ENCODE measurements at places on chromosomes 6 and 20.

GRCh38 chr20:56943946-56944945, 315.1 kb downstream of the TFAP2C start:
- no peak for DNase-seq

DNA sequence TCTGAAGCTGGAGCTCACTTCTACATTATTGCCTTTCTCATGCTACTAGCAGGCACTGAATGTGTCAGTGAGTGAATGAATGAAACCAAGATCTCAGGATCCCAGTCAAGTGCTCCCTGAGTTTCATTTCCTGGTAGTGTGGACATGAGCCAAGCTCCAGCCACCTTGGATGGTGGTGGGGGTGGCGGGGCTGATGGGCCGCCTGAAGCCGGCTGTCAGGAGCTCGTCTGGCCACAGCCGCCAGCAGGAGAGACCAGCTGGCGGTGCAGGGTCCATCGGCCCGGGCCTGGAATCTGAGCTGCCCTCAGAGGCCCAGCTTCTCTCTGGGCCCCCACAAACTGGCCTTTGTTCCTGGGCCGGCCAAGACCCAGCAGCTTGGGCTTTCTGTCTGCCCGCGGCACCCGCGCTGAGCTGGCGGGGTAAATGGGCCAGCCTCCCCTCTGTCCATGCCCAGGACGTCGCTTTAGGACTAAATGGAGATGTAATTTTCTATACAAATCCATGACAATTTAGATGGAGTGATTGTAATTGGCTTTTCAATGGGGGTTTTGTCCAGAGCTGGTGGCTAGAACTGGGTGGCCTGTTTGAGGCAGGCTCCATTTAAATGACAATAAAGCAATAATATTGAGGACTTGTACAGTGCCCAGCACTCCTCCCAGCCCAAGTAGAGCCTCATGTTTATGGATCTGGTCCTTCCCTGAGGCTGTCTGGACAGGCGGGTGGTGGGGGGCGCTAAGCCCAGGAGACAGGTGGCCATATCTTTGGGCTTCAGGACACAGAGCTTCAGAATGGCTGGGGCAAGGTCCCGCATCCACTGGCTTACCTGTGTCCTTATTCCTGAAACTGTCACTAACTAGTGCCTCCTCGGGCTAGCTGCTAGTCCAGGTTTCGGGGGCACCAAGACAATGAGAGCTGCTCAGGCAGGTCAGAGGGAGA, 43.5 kb downstream of the NOL4L start:
- DNase-seq, result no peak

DNA sequence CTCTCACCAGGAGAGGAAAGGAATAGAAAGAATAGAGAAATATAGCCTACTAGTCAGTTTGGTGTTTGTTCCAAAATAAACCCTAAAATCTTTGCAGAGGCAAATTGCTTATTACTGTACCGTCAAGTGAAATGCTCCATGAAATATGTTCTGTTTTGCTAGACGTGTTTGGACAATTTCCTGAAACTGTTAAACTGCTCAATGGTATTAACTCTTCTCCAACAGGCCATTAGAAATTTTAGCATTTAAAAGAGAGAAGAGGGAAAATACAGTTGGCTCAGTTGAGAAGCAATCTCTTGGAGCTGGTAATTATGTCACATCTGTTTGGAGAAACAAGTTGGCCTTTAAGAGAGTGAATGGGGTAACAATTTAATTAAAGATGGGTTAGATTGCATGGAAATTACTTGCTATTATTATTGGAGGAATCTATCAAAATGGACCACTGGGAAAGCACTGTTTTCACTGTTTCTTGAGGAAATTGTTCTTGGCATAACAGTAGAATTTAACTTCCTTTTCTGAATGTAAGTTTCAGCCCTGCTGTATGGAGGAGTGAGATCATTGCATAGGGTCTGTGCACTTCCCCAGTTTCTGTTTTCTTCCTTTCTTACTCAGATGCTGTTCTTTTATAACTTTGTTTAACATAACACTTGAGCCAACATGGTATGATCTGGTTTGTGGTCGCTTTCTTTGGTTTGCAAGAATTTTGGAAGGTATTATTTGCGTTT, 373.6 kb downstream of the PLCB1 start:
- no peak for DNase-seq

- no peak for DNase-seq
These were observed 141.2 kb downstream of the RALGAPA2 start for GRCh38 chr20:20571068-20571780.

GRCh38 chr20:5845681-5846615, 95.7 kb downstream of the SHLD1 start:
- no peak for DNase-seq

DNA sequence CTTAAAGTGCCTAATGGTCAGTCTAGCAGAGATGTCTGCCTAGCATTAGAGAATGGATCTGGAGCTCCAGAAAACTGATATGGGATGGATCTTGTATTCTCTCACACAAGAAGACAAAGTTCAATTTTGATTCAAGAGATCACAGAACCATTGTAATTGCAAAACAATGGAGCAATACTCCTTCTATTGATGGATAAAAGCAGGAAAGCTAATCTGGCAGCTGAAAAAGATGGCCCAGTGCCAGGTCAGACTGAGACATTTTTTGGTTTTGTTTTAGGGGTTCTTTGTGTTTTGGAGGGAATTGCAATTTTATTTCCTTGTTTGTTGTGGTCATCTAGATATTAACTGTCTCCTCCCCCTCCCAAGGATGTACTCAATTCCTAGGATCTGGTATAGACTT, 14.6 kb upstream of the ZNF133 start:
- DNase-seq, result no peak

- no peak for DNase-seq
These were observed 136.2 kb upstream of the INSM1 start for GRCh38 chr20:20231528-20232298.

DNA sequence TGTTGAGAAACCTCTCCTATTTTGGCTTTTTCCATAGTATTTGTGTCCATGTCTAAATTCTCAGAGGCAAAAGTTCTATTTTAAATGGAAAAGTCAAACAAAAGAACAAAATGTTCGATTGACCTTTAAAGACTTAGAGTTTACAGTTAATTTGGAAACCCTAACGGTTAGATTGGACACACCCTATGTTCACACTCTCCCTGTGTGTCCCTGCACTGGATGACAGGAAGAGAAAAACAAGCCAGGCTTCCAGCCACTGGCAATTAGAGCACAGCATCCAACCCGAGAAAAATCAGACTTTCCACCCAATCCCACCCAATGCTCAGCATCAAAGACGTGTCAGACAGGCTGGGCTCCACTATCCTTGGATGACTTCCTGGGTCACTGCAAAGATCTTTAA, 241.3 kb downstream of the TBXT start:
- no peak for DNase-seq

DNA sequence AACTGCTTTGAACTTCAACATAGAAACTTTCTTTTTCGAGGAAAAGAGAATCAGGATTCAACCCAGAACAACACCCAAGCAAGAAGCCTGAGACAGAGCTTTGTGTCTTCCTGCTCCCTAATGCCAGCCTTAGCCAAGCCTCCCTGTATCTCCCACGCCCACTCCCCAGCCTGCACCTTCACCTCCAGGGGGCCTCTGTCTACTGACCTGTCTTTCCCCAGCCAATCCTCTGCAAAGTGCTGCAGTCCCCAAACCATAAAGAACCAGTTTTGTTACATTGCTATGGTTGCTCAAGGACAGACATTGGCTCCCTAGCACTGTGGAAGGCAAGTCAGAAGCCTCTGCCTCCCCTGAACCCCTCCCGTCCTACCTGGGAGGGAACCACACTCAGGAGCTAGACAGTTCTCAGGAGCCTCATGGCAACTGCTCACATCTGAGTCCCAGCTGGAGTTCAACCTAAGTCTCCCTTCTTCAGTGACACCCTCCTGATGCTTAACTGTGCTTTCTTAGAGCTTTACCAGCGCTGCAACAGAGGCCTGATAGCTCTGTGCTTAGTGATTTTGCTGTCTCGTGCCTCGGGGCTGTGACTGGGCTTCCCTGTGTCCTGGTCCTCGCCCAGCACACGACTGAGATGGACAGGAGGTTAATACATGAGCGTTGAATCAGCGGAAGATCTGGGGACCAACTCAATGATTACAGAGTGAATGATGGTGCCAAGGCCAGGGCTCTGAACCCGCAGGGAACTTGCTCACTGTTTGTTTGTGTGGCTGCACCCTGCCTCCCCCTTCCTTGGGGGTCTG, 101.5 kb upstream of the DUSP22 start:
- DNase-seq, result peak; percentile 18

DNA sequence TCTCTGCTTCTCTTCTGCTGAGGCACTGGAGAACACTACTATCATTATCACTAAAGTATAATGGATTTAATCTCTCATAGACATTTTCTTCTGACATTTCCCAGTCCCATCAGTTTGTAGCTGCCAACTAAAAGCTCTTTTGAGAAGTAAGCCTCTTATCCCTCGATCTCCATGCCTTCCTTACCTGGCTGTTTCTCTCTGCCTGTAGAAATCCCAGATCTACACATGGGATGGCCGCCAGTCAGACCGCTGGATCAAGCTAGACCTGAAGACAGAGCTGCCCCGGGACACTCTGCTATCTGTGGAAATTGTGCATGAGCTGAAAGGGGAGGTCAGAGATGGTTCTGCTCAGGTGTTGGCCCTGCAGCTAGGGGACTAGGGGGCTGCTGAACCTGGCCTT, 25.4 kb downstream of the CCDC167 start:
- DNase-seq, result no peak

DNA sequence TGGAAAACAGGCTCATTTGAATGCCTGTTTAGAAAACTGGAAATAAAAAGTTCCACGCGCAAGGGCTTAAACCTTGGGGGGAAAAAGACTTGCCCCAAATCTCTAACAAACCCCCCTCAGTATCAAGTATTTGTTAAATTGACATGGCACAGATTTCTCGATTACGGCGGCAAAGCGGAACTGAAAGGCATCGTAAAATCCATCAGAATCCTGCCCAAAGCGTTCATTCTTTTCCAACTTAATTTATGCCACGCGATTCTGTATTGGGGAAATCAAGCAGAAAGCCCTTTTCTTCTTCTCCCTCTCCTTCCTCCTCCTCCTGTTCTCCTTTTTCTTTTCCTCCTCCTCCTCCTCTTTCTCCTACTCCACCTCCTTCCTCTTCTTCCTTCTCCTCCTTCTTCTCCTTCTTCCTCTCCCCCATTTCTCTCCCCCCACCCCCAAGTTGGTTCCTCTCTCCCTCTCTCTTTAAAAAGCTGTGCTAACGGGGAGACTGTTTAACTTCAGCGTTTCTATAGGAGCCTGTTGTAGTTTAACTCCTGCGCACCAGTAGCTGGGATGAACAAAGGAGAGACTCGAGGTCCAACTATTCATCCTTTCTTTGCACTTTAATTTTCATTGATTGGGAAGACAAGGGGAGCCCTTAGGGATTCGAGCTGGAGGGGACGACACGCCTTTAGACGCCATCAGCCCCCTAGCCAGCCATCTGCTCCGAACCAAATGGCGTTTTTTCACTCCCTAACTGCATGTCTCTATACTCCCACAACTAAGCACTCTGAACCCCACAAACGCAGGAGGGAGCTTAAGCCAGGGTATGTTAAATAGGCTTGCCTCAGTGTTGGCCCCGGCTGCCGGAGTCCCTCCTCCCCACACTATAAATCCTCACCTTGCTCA, 2.7 kb upstream of the DLL1 start:
- no peak for DNase-seq

GRCh38 chr6:10268111-10268510, 146.8 kb downstream of the TFAP2A start:
- DNase-seq, result no peak

DNA sequence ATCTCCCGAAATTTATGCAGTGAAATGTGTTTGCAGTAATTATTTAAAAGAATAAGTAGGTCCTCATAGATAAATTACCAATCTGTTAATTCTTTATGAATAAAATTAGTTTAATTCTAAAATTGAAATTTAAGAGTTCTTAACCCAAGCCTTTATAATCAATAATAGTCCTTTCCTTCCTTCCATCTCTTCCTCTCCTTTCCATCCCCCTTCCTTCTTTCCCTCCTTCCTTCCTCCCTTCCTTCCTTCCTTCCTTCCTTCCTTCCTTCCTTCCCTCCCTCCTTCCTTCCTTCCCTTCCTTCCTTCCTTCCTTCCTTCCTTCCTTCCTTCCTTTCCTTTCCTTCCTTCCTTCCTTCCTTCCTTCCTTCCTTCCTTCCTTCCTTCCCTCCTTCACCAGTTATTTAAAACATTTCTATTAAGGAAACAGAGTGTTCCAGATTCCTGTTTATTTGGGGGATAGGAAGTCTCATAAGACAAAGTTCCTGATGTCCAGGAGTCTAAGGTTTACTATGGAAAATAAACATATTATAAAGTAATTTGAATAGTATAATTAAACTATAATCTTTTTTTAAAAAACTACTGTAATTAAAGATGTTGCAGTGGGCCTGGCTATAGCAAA, 285.3 kb upstream of the NOX3 start:
- no peak for DNase-seq

DNA sequence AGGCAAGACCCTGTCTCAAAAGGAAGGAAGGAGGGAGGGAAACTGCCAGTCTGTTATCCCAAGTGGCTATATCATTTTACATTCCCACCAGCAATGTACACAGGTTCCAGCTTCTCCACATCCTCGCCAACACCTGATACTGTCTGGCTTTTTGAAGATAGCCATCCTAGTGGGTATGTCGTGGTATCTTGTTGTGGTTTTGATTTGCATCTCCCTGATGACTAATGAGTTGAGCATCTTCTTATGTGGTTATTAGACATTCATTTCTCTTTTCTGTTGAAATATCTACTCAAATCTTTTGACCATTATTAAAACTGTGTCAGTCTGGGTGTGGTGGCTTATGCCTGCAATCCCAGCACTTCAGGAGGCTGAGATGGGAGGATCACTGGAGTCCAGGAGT, 47.9 kb upstream of the ARID1B start:
- no peak for DNase-seq

DNA sequence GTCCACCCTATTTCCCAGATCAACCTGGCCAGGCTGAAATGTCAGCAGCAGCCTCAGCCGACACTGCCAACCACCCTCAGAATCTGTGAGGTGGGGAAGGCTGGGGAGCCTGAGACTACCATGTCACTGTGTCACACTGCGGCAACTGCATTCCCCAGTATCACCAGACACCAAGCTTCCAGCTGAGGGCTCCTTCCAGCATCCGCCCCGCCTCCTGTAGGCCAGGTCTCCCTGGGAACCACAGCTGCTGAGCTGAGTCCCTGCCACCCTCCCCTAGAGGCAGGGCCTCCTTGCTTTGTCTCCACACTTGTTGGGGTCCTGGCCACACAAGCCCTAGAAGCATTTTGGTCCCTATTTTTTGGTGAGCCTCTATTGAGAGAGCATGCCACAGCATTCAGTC, 115.7 kb downstream of the UNC5CL start:
- DNase-seq, result no peak

GRCh38 chr6:11645016-11645415, 107.5 kb downstream of the TMEM170B start:
- DNase-seq, result no peak

DNA sequence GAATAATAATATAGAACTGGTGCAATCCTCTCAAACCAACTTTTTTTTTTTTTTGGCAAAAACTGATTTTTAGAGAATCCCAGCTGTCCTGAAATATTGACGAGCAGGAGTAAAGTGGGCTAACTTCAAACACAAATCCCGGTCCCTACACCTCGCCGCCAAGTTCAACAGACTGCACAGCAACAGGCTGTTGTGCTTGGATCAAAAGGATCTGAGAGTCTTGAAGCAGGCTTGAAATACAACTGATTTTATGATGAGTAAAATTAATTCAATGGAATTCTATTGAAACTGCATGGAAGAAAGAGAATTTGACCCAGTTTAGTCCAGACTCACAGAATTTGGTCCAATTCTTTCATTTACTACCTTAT, 172.1 kb downstream of the FOXC1 start:
- DNase-seq, result no peak

All from HuH-7 (cell line).